ENCODE measurements at places on chromosomes 12 and 14.
A peak's percentile ranks its signal among the peaks of the same experiment; 100 is the strongest.

DNA sequence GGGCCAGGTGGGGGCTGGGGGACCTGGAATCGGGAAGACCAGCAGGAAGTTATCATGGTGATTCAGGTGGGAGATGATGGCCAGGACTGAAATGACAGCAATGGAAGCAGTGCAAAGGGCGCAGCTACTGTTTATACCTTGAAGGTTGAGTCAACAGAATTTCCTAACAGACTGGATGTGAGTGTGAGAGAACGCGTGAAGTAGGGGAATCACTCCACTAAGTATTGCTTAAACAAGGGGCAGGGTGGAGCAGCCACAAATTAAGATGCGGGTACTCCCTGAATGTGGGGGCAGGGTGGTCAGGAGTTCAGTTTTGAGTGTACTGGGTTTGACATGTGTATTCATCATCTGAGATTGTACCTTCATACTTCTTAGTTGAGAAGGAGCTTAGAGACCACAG lies 45.1 kb downstream of the MYF5 start:
- DNase-seq: no peak

GRCh38 chr12:95303476-95303875 lies 85.9 kb downstream of the VEZT start:
- DNase-seq: no peak

DNA sequence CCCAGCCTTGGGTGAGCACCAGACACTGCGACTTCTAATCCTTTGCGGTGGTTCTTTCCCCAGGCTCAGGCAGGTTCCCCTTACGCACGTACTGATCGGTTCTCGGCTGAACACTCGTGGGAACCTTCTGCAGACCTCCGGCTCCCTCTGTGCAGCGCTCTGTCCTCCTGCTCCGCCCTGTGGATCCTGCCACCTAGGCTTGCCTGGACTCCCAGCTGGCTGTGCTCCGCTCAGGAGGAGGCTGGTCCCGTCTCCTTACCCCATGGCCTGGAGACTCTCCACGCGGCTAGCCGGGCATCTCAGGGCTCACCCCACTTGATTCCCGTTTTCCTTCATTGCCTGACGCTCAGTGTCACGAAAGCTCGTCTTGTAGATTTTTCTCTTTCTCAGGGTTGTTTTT lies 34.7 kb downstream of the TNFAIP2 start:
- no peak for DNase-seq

DNA sequence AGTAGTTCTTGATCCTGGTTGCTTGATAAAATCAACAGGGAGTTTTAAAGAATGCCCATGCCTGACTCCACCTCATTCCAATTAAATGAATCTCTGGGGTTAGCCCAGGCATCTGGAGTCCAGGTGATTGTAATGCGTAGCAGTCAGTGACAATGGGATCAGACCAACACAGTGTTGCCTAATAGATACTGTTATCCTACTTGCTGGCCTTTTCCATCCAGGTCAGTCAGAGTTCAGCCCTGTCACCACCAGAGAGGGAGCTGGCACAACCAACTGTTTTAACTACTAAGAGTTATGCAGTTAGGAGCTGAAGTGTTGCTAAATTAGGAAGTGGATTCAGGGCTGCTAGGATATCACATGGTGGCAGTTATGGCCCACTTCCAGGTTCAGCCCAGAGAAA lies 107.1 kb downstream of the GPR135 start:
- peak; percentile 58 for DNase-seq

DNA sequence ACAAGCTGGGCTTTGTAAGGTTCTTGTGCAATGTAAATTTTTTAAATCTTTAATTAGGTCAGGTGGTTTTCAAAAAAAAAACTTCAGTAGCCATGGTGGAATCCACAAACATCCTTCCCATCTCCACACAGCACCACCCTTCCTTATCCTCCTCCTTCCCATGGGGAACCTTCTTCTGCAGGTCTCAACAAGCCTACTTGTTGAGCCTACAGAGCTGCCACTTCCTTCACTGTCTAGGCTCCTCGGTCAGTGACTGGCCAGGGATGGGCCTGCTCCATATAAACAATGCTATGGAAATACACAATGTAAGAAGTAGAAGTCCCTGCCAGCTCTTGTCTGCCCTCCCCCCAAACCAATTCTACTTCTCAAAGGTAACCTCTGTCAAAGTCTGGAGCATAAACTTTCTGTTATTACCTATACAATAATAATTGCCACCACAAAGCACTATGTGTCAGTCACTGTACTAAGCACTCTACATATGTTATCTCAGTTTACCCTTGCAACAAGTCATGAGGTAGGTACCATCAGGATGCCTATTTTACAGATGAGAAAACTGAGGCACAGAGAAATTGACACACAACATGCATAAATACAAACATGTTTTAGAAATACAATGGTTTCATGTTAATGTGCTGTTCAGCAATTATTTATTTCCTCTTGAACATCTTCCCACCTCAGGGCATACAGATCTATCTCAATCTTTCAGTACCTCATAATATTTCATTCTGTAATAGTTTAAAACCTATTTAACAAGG lies 17.4 kb downstream of the LIMA1 start:
- no peak for DNase-seq

GRCh38 chr12:1880153-1880845 lies 38.2 kb downstream of the CACNA2D4 start:
- DNase-seq: no peak

- no peak for DNase-seq
Observed at GRCh38 chr12:65822732-65823512, 1.4 kb upstream of the HMGA2 start.

- no peak for DNase-seq
Observed at GRCh38 chr12:101928556-101928955, 51.2 kb downstream of the DRAM1 start.

GRCh38 chr14:56216626-56217379 lies 98.6 kb downstream of the PELI2 start:
- DNase-seq: no peak

GRCh38 chr12:28107679-28108078 lies 82.6 kb upstream of the CCDC91 start:
- DNase-seq: no peak

Data from AG04449 (cell line).